ENCODE measurements at places on chromosomes 16 and 17.

DNA sequence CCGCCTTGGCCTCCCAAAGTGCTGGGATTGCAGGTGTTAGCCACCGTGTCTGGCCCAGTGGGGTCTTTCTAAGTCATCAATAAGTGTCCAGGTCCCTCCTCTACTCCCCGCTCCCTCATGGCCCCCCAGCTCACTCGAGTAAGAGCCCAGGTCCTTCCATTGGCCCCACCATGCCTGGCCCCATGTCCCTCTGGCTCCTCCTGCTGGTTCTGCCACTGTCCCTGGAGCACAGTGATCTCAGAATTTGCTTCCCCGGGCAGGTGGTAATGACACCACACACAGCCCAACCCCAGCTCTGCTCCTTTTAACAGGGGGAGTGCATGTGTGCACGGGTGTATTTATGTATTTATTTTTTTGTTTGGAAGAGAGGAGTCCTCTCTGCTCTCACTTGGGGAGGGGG lies 19.6 kb downstream of the MGAT5B start:
- DNase-seq: no peak

DNA sequence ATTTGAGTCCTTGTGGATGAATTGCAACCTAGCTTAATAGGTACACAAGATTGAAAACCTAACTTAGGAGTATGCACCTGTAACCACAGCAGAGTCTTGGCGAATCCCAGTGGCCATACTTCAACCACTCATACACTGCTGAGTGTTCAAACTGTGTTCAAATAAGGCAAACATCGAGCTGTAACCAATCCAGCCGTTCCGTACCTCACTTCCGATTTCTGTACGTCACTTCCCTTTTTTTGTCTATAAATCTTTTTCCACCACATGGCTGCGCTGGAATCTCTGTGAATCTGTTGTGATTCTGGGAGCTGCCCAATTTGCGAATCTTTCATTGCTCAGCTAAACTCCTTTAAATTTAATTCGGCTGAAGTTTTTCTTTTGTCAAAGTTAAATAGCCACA lies 190.6 kb downstream of the MAF start:
- no peak for DNase-seq

DNA sequence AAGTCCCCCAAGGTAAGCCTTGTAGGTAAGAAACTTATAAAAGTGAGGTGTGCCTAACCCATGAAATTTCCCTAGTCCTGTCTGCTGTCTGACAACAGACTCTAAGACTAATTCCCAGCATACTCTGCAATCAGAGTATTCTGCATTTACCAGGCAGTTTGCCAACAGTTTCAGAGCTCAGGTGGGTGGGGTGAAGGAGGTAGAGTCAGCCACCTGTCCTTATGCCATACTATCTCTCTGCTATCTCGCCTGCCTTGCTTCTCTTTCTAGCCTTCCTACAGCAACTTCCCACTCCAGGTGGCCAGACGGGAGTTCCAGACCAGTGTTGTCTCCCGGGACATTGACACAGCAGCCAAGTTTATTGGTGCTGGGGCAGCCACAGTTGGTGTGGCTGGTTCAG lies 2.3 kb downstream of the ATP5MC1 start:
- DNase-seq: no peak

DNA sequence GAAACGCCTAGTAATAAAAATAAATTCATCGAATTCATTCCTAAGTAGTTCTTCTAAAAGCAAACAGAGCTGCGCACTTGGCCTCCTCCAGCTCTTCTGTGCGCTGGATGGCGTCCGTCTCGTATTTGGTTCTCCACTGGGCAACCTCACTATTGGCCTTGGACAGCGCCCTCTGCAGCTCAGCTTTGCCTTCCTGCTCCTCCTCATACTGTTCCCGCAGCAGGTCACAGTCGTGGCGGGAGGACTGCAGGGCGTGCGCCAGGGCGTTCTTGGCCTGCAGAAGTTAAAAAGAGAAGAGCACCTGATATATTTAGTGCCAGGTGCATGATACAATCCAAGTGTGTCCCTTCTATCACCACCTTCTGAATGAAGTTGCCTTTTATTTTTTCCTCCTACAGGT lies 21.8 kb downstream of the MYH3 start:
- DNase-seq: no peak

- no peak for DNase-seq
Observed at GRCh38 chr17:54466875-54467274, 433.8 kb upstream of the TOM1L1 start.

- no peak for DNase-seq
Observed at GRCh38 chr16:72752004-72752695, 295.8 kb downstream of the ZFHX3 start.

DNA sequence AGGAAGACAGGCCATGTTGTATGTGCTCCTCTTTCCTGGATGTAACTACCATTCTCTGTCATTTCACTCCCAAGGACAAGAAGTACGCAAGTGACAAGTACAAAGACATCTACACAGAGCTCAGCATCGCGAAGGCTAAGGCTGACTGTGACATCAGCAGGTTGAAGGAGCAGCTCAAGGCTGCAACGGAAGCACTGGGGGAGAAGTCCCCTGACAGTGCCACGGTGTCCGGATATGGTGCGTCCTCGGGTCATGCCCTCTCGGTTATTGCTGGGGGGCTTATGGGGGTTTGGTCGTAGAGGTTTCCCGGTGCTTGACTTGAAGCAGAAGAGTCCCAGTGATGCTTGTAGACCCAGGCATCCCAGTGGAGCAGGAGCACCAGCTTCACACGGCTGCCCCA lies 29.0 kb downstream of the PLD6 start:
- no peak for DNase-seq

DNA sequence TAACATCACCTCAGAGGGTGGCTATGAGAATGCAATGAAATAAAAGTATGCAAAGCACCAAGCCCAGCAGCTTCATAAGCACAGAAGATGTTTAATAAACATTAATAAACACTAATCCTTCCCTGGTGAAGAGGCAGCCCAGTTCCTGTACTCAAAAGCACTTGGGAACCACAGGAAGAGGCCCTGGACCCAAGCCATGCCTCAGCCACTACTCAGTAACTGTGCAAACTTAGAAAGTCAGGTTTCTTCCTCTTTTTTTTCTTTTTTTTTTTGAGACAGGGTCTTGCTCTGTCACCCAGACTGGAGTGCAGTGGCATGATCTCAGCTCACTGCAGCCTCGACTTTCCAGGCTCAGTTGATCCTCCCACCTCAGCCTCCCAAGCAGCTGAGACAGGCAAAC lies 5.3 kb downstream of the ARHGAP17 start:
- no peak for DNase-seq

- no peak for DNase-seq
Observed at GRCh38 chr17:26962255-26963162, 331.4 kb upstream of the WSB1 start.

DNA sequence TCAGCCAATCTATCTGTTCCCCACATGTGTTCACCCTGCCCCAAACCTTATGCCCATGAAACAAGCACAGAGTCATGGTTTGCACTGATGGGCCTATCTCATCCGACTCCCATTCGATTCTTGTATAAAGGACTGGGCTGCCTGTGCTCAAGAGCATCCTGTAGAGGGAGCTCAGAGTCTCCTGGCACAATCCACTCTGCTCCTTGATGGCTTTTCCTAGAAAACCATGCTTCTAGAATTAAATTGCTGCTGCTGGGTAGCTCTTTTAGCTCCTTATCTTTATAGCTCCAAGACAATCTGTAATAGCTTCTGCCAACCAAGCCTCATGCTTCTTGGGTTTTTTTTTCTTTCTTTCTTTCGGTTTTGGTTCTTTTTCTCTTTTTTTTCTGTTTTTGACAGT lies 9.7 kb downstream of the ZNF19 start:
- no peak for DNase-seq

All from activated T-helper 1 cell treated with Interleukin-2 at 50 U/mL for 16 hours (primary cell).